ENCODE measurements at places on chromosomes 7 and 10.

DNA sequence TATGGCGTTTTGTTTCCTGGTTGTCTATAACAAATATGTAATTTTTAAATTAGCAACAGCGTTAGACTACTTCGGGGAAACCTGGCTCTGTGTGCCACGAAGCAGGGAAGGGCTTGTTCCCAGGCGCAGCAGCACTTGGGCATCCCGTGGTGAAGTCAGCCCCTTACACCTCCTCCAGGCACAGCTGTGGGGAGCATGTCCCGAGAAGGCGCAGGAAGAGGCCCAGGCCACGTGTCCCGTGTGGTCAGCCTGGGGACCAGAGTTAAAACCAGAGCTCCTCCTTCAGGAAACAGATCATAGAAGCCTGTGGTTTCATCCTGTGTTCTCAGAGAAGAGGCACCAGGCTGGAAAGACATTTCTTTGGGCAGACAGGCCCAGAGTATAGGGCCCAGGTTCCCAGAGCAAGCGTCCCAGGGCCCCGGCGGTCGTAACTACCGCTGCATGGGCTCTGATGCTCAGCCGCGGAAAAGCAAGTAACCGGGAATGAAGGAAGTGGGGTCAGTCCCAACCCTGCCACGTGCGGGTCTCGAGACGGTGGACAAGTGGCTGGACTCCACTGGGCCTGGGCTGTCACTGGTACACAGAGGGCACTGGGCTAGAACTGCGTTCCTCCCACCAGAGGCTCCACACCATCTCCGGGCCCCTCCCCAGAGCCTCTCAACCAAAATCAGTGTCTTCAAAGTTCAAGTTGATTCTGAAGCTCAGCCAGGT is 7.1 kb downstream of the NUDT1 start:
- DNase-seq: no peak

DNA sequence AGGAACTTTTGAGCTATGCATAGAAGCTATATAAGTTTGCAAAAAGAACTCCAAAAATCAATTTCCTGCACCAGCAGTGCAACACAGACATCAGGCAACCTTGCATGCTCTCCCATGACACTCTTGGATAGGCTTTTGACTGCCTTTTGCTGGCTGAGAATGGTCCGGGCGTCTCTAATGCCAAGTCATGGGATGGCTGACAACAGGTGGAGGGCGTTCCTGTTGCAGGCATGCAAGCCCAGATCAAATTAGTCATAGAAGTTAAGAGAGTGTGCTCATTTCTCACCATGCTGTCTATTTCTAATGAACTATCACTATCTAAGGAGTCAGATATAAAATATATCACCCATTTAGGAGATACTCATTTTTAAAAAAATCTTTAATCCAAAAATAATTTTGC is 8.4 kb downstream of the PLCE1 start:
- no peak for DNase-seq

DNA sequence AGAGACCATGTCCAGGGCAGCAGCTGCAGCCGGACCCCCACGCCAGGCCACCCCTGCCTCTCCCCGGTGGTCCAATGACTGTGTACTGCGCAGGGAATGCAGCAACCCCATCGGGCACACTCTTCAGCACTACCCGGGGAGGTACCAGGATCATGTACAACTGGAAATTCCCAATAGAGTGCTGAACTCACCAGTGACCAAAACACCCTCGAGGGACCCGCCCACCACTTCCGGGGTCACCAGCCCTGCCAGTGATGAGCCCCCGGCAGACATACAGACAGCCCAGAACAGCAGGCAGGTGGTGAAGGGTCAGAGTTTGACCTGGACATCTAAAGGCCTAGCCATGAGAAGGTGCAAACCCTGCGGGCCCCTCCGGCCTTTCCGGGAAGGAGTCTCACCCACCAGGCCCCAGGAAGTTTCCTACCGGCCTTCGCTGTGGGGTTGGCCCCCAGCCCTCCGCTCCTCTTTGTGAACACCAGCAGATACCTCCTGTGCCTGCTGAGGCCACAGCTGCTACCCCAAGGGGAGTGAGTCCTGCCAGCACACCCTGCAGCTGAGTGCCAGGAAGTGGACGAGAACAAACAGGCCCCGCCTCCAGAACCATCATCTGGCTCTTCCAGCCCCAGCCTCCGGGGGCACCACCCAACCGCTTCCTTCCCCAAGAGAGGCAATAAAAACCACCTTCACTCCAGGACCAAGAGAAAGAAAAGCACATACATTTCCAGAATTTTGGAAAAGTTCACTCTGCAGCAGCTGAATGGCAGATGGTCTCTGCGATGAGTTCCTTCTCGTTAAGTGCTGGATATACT is 5.0 kb upstream of the ANKRD61 start:
- peak; percentile 53 for DNase-seq

- DNase-seq: no peak
Measured at GRCh38 chr10:132151951-132152505, 34.7 kb upstream of the DPYSL4 start.

DNA sequence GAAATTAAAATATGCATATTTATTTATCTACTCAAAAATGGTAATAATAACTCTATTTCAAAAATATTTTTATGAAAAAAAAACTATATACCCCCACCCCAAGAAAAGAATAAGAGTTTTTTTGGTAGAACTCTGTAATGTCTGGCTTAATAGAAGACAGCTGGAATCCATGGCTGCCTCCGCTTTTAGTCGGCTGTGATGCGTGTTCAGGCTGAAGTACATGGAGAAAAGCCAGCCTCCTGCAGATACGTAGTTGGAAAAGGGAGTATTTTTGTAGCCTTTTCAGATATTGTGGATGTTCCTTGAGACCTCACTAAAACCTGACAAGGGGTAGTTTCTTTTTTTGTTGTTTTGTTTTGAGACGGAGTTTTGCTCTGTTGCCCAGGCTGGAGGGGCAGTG is 10.0 kb downstream of the FOXK1 start:
- DNase-seq: no peak

Data from HEK293T (cell line).